KBM-7 (cell line): ENCODE measurements at places on chromosomes 16 and 17.

- peak; percentile 72 for DNase-seq
Observed at GRCh38 chr17:1484676-1485422, 7.6 kb downstream of the MYO1C start.

- peak; percentile 30 for DNase-seq
Observed at GRCh38 chr16:1707193-1707790, 1.3 kb downstream of the MAPK8IP3 start.

DNA sequence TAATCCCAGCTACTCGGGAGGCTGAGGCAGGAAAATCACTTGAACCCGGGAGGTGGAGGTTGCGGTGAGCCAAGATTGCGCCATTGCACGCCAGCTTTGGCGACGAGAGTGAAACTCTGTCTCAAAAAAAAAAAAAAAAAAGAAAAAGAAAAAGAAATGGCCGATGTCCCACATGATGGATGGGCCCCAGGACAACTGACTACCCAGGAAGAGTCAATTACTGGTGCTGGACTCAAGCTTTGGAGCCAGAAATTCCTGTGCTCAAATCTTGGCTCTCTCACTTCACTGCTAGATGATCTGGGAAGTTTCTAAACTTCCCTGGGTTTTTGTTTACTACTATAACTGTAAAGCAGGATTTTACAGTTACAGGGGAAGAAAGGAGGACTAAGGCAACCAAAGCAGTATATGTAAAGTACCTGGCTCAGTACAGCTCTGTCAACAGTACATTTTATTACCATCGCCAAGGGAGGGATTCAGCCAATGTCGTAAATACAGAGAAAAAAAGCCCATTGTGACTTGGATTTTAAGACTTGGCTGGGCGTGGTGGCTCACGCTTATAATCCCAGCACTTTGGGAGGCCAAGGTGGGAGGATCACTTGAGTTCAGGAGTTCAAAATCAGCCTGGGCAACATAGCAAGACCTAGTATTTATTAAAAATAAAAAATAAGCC is 11.9 kb downstream of the C16orf86 start:
- DNase-seq: no peak

DNA sequence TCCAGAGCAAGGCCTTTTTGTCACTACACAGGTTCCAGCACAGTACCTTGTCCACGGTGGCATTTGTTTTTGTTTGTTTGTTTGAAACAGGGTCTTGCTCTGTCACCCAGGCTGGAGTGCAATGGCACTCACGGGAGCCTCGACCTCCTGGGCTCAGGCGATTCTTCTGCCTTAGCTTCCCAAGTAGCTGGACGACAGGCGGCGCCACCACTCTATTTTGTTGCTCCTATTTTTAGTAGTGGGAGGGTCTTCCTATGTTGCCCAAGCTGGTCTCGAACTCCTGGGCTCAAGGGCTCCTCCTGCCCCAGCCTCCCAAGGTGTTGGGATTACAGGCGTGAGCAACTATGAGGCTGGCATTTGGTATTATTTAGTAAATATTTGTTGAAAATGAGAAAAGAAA is 10.3 kb downstream of the MRC2 start:
- peak; percentile 55 for DNase-seq

DNA sequence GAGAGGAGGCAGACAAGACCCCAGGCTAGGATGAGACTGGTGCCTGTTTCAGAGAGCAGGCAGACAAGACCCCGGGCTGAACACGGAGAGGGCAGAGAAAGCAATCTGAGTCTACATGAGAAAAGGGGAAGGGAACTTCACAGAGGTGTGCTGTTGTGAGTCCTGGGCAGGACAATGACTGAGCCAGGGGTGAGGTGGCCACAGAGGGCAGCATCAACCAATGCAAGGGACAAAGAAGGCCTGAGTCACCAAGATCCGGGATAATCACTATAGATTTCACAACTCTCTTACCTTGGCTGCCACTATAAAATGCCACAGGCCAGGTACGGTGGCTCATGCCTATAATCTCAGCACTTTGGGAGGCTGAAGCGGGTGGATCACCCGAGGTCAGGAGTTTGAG is 89.0 kb downstream of the SLC39A11 start:
- no peak for DNase-seq

- no peak for DNase-seq
Observed at GRCh38 chr17:41060052-41060604, at the start of gene KRTAP2-3. KRTAP2-3 (minus strand) TSS chr17:41060114; CDS start chr17:41060050, 64 bp downstream.

DNA sequence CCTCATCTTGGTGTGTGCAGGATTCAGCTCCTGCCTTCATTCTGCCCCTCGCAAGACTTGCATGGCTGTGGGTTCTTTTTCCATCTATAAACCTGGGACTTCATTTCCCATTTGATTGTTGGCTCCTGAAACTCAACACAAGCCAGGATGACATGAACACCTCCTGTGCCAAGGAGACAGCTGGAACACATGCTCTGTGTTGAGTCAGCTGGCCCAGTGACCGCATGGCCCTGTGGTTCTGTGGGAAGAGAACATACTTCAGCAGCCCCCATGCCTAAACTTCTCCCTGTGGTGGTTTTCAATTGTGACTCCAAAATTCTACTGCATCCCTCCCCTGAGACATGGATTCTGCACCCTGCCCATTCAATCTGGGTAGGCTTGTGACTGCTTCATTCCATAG is 57.9 kb upstream of the FOXF1 start:
- DNase-seq: no peak

DNA sequence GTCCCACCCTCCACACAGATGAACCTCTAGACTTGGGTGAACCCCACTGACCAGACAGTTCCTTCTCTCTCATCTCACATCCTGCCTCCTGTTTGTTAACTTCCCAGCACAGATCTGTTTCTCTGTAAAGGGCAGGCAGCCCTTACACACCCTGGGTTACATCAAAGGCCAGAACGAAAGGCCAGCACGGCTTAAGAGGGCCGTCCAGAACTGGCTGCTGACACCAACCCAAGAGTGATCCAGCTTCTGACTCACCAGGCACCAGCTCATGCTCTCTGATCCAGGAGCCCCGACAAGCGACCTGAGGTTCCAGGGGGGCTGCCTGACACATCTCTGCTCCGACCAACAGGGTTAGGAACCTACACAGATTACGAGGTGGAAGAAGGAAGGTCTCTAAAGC is 86.9 kb downstream of the MRM3 start:
- DNase-seq: no peak

GRCh38 chr16:78490431-78490830 is 391.0 kb downstream of the WWOX start:
- DNase-seq: no peak

- peak; percentile 44 for DNase-seq
Observed at GRCh38 chr17:12256380-12256995, 235.8 kb downstream of the MAP2K4 start.

- peak; percentile 82 for DNase-seq
Observed at GRCh38 chr17:43021741-43022512, at the start of gene VAT1. VAT1 (minus strand) TSS chr17:43022385; CDS start chr17:43022322, 63 bp downstream.

DNA sequence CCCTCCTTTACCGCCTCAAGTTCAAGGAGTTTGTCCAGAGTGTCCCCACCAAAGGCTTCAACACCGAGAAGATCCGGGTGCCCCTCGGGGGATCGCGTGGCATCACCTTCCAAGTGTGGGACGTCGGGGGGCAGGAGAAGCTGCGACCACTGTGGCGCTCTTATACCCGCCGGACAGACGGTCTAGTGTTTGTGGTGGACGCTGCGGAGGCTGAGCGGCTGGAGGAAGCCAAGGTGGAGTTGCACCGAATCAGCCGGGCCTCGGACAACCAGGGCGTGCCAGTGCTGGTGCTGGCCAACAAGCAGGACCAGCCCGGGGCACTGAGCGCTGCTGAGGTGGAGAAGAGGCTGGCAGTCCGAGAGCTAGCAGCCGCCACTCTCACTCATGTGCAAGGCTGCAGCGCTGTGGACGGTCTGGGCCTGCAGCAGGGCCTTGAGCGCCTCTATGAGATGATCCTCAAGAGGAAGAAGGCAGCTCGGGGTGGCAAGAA is 1.1 kb downstream of the ARL4D start:
- DNase-seq: no peak

- no peak for DNase-seq
Observed at GRCh38 chr17:37842401-37842800, 81.8 kb upstream of the TBC1D3K start.
